ENCODE measurements at places on chromosomes 5 and 9.

DNA sequence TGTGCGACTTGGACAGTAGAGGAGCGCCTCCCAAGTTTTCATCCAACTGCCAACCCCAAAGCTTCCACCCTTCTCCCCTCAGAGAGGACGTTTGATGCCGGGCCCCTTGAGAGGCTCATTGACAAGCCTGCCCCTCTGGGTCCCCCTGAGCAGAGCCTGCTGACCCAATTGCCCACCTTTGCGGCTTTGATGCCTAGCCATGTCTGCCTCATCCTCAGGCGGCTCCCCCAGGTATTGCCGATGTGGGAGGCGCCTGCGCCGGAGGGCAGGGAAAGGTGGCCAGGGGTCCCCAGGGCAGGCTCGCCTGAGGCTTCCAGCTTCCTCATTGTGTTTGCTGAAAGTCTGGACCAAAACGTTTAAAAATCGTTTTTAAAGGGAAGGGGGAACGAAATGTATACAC is 1.4 kb downstream of the ODF2 start:
- DNase-seq: no peak

DNA sequence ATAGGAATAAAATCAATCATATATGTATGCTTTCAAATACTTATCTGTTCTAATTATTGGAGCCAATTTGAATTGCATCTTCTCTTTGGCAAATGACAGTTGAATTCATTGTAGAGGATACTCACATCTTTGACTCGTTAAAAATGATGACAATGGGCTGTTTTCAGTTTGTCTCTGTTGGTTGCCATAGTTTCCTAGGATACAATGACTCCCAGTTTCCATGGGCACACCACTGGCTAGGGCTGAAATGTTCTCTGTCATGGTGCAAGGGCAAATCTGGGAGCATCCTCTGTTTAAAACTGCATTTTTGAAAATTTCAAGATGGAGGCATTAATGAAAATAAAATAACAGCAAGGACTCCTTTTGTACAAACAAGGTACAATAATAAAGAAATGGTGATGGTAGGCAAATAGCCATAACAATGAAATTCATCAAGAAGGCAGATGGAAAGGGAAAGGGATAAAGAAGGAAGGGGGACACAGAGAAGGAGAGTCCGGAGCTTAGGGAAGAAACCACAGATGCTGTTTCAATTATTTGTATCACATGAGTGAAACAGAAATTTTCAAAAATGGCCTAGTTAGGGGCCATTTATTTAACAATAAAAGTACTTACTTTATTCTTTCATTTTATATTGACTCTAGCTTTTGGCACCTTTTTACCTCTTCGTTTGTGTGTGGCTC is 378.8 kb upstream of the SEMA6A start:
- no peak for DNase-seq

DNA sequence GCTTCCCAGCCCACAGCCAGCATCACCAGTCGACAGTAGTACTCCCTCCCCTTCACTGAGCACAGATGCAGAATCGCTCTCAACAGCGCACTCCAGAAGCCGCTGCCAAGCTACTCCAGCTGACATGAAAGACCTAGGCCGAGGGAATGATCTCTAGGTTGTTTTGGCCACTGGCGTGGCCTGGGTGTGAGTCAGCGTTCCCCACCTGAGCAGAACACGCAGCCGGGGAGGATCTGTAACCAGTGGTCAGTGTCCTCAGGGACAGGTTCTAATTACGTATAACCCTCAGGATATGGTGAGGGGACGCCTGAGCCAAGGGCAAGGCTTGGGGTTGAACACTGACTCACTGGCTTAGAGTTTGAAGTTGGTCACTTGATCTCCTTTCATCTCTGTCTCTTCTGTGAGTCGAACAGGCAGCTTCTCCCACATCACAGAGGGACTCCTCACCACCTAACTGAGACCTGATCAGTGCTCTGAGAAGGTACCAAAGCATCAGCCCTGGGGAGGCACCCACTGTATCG is 76.9 kb upstream of the IL17B start:
- no peak for DNase-seq

- DNase-seq: no peak
These were observed 112.4 kb downstream of the ANXA2R start for GRCh38 chr5:42927730-42928129.

GRCh38 chr9:111909444-111909843 is 12.8 kb downstream of the UGCG start:
- DNase-seq: no peak

DNA sequence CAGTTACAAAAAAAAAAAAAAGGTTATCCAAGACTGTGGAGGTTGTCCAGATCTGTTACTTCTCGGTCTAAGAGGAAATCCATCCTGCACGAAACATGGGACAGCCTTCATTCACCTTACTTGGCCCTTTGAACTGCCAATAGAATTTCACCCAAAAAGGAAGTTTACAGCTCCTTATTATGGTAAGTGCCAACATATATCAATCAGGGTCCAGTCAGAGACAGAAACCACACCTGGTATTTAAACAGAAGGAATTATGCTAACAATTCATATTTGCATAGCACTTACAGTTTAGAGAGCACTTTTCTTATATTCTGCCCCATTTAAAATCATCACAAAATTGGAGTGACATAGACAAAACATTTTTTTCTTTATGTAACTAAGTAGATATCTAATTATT is 93.6 kb upstream of the PTPN3 start:
- no peak for DNase-seq

DNA sequence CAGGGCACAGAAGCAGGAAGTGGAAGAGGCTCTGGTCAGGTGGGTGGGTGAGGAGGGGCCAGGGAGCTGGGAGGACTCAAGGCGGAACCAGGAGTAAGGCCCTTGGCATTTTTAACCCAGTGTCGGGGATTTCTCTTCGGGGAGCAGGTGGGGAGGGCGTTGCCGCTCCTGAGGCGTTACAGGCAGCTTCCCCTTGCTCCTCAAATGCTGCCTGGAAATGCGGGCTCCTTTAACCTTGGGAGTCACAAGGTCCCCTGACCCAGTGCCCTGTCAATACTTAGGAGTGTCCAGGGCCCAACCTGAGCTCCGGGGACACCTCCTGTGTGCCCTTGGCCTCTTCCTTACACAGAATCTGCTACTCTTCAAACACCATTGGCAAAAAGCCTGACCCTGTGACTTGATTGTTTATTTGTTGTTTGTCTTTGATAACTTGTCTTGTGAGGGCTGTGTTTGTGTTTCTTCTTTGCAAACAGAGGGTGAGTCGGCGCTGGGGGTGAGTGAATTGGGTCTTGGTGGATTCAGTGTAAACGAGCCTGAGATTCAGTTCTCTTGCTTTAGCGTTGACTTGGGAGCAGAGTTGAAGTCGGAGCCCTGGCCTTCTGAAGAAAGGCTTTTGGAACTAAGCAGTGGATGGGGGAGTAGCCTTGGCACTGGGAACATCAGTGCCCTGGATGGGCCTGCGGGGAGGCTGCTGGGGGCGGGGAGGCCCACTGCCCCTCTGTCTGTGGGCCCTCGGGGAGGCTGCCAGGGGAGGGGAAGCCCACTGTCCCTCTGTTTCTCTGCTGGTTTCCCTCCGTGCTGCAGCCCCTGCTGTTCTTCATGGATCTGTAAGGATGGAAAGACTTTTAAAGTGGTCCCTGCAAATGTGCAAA is 300.7 kb upstream of the IRX4 start:
- no peak for DNase-seq

- DNase-seq: no peak
These were observed 59.1 kb downstream of the ABCA1 start for GRCh38 chr9:104868687-104869404.

DNA sequence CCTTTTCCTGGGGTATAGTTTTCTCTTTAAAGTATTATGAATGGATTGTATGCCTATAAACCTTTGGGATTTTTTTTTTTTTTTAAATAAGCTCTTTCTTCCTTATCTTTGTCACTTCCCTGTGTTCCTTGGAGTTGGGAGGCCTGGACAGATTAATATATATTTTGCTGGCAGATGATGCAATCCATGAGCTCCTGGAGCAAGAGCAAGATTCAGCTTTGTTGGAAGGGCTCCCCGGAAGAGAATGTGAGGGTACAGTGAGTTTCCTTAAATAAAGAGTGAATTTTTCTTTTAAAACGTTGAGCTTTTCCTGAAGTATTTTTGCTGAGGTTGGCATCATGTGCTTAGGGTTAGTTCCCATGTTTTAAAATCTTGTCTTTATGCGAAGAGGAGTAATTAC is 98.7 kb upstream of the SLC28A3 start:
- DNase-seq: no peak

DNA sequence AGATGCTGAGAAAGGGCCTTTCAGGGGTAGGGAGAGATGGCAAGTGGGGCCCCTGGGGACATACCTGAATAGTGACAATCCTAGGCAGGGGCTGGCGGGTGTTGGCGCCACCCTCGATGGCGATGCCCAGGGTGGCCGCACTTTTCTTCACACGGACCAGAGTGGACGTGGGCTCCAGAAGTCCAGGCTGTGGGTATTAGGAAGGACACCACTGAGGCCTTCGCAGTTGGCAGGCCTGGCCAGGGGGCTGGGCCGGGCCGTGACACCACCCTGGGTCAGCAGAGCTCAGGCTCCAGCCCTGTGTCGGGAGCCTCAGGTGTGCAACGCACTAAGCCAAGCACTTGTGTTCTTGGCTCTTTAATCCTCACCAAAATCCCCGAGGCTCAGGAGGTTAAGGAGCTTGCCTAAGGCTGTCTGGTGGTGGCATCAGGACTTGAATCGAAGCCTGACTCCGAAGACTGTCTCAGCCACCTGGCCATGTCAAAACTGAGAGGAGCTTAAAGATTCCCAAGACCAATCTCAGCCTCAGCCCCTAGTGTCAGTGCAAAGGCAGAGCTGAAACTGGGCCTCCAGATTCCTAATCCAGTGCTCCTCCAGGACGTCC is 15.5 kb upstream of the AKNA start:
- DNase-seq: no peak

DNA sequence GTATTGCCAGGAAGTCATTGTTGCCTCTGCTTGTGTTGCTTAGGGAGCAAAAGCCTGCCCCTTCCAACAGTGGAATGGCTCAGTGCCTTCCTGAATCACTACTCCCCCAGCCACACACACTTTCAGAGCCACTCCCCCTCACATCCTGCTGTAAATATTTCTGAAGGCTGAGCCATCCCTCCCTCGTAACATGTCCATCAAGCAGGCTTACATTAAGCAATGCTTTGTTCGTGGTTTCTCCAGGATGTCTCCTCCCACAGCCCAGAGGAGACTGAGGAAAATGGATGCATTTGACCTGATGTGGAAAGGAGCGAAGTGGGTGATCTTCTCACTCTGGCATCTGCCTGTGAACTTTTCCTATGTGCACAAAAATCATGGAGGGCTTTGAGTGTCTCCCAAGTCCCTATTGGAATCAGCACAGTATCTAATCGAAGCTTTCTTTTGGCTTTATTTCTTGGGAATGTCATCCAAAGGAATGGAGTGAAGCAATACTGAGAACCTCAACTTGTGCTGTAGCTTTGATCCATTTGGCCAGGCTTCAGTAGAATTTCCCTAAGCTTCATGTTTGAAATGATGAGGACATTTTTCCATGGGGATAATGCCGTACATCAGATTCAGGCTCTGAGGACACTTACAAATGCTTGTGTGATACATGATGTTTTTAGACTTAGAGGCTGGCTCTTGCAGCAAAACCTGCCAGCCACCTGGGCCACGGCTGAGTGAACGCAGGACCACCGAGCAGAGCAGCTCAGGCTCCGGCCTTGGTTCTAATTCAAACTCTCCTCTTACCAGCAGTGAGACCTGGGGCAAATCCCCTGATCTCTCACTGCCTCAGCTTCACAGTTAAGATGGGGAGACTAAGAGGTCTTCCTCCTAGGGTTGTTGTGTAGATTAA is 389.1 kb downstream of the ENC1 start:
- DNase-seq: no peak

DNA sequence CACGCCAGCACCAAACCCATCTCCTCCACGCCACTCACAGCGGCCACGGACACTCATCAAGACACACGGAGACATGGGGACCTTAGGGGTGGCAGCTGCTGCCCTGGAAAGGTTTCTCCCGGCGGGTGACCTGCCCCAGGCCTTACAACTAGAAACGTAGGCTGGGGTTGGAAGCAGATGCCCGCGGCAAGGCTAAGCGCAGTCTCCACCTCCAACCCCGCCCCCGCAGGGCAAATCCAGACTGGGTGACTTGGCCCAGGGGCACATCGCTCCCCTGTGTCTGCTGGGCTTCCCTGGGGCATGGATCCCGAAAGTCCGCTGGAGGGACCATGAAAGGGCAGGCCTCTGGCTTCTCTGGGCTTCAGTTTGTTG is 12.0 kb upstream of the ASS1 start:
- DNase-seq: no peak

- DNase-seq: no peak
These were observed 936.6 kb downstream of the NR2F1-AS1 start for GRCh38 chr5:92644266-92644886.

- DNase-seq: no peak
These were observed 4.2 kb upstream of the UGT3A2 start for GRCh38 chr5:36070687-36071571.

- DNase-seq: no peak
These were observed 26.7 kb downstream of the CSF1R start for GRCh38 chr5:150059623-150060022.

DNA sequence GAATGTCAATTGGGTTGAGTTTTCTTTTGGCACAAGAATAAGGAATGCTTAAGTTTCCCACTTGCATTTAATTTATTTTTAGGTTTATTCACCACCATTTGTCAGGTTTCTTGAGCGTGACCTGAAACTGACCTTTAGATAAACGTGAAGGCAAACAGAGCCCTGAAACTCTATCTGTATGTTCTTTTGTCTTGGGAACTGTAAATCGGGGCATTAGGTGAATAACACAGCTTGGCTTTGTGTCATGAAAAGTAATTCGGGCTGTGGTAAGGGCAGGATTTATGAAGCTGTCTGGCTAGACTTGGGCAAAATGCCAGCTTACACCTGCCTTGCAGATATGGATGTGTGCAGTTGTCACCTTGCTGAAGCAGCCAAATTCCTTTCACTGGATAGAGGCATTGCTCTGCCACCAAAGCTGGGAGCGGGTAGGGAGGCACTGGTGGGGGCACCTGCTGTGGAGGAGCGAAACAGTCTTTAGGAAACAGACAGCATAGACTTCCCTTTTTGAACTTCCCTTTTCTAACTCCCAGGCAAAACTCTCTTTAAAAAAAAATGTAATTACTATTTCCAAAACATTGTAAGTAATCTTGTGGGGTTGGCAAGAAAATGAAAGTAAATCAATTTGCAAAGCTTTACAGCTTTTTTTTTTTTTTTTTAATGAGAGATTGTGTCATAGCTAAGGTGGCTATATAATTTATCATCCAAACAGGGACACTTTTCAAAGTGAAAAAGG is 545.2 kb downstream of the CSNK1G3 start:
- DNase-seq: no peak

DNA sequence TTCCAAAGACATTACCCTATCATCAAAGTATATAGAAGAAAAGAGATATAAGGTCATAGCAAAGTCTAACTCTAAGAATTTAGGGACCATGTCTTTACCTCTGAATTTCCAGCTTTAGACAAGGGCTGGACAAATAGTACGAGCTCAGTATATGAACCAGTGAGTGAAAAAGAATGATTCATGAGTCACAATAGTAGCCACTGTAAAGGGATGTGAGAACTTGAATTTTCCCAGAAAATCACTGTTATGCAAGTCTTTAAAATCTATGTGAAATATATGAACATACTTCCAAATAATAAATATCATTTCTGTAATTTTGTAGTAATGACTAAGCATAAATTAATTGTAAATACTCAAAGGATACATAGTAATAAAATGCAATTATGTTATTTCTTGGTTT is 305.9 kb upstream of the PRR16 start:
- DNase-seq: no peak

GRCh38 chr9:25381141-25381540 is 297.1 kb downstream of the TUSC1 start:
- DNase-seq: no peak
